Umbilical cord (tissue), 2 donors: ENCODE measurements at places on chromosomes 11 and 22. TPM values are rescaled to one million over a fixed set of nuclear protein-coding genes. Genes with fewer than 3 reads are reported as not detected.

GRCh38 chr11:19822531-19822930, 109.9 kb downstream of the NAV2 start:
- DNase-seq, result no peak

- DNase-seq, result no peak
Observed at GRCh38 chr22:39303358-39303757, 16.1 kb downstream of the RPL3 start.

- no peak for DNase-seq
Observed at GRCh38 chr11:104844451-104844850, 53.8 kb downstream of the CASP12 start.

DNA sequence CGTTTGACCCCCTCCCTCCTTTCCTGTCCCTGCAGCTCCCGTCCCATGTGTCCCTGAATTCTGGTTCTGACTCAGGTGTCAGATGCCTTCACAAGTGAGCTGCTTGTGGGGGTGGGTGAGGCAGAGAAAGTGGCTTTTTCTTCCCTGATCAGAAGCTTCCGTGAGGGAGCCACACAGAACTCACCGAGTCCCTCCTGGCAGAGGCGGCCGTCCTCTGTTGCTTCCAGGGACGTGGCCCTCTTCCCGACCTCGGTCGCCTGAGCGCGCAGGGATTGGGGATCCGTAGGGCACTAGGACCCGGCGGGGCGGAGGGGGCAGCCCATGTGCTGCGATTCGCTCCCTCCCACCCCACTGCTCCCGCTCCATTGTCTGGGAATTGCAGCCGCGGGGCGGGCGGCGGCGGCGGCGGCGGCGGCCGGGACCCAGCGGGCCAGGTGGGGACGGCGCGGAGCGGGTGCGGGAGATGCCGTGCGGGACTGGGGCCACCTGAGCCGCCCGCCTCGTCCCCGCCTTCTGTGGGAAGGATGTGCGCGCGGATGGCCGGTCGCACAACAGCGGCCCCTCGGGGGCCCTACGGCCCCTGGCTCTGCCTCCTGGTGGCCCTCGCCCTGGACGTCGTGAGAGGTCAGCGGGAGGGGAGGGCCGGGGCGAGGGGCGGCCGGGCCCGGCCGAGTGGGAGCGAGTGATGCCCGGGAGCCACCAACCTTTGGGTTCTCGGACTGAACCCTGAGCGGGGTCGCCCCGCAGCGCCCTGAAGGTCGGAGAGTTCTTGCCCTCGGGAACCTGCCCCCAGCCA, at the start of gene TMEM132A:
TSS of gene TMEM132A (plus strand) at position 351 of the 796 bp plus-strand sequence. CDS start at position 525, 174 bp downstream.
- peak; percentile 76 for DNase-seq

DNA sequence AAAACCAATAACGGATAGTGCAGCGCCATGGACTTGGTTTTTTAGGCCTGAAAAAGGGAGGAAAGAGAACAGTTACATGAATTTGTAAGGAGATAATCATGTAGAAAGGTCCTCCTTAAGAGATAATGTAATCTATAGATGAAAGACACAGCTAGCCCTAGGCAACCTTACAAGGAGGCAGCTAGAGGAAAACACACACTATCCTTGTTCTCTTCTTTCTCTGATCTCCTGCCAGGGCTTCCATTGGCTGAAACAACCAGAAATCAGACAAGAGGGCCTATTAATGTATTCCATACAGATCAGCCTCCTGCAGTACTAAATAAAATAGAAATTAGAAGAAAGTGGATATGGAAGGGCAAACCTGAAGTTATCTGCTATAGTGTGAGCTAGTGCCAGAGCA, 53.0 kb downstream of the KCNA4 start:
- peak; percentile 71 for DNase-seq

The HEPHL1 gene
- 0.96 TPM for total RNA-seq

DNA sequence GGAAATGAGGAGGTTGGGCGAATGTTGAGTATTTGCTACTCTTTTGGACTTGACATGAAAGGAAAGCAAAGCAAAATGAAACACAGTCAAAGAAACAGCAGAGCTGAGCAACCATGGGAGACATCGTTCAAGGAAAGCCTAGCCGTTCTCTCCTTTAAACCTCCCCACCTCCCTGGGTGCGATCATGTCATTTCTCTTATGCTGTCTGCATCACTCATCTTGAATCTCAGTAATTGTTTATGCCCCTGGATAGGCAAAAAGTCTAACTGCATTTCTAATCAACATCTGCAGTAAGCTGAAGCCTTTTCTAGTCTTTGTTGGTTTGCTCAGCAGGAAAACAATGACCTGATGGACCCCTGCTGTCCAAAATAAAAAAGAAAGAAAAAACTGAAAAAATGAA, 107.0 kb downstream of the MSANTD4 start:
- DNase-seq, result no peak

The KDM4D gene
- total RNA-seq, result 6.0 TPM

DNA sequence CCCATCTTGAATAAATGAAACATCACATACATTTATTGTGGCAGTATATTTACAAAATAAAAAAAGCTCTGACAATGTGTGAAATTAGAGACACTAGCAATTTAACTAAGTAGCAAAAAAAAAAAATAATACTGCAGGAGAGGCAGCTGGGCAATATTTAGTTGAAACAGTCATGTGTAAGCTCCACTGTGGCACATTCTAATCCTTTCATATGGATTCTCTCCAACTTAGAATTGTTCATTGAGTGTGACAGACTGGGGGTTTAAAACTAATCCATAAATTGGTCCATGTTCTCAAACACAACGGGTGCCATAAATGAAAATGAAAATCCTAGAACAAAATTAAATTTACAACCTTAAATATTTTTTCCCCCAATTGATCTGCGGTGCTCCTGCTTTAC, 302.1 kb downstream of the CADM1 start:
- no peak for DNase-seq

- no peak for DNase-seq
Observed at GRCh38 chr11:127042445-127042844, 41.9 kb upstream of the KIRREL3 start.

DNA sequence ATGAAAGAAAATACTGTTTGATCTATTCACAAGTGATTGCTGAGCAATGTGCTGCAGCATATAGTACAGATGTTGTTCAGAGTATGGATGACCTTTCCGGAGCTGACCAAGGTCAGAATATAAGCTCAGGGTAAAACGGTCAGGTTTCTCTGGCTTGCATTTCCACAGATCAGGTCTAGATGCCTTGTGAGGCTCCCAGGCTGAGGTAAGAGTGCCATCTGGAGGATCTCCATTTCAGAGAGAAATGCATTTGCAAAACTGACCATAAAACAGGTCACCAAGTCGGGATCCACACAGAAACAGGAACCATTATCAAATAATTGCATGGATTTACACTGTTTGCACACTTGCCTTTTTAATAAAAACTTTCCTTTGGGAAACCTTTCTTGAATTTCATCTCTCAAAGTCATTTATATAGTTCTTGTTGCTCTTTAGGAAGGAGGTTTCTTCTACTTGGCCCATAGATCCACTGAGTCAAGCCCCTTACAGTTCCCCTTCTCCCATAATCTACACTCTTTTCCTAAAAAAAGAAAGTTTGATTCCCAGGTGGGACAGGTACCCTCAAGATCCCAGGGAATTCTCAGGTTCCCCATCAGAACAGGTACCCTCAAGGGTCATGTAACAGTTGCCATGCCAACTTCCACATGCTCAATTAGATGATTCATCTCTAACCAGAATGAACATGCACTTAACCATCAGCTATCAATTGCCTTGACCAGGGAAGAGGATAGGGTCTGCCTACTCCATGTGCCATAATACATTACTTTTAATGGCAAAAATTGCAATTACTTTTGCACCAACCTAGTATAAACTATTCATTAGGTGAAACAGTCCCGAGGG, 25.0 kb upstream of the TMPRSS5 start:
- peak; percentile 87 for DNase-seq

GRCh38 chr22:37419370-37419968, 7.8 kb downstream of the ELFN2 start:
- DNase-seq, result no peak

DNA sequence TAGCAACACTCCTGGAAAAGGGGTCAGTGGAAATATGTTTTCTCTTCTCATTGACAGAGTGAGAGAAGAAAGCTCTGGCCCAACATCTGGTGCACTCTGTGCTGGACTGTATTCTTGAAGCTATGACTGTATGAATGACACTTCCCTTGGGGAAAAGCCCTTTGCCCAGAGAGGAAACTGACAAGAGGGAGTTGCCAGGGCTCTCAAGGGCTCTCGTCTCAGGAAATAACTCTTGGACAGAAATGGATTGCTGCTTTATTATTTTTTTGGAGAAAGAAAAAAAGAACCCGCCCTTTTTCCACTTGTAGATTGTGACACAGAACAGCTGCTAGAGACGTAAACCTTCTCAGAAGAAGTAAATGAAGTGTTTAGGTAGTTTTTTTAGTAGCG, 11.4 kb downstream of the ETS1 start:
- peak; percentile 75 for DNase-seq

DNA sequence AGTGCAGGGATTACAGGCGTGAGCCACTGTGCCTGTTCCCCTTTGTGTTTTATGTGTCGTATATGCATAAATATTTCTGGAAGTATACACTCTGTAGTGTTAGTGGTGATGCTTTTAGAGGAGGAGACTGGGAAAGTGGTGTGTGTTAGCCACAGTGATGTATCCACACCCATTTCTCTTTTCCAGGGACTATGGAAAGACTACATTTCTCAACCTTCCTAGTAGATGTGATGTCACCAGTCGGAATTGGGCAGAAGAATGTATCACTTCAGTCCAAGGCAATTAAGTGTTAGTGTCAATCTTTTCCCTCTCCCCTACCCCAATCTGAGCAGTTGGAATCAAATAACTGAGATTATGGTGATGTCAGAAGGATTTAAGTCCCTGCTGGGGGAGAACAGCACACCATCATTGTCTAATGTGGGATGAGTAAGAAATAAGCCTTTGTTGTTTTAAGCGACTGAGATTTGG, 5.8 kb upstream of the ATG16L2 start:
- DNase-seq, result no peak

The TOMT gene
- not detected for total RNA-seq

- DNase-seq, result peak; percentile 50
Observed at GRCh38 chr22:21657360-21658032, 8.3 kb upstream of the PPIL2 start.

DNA sequence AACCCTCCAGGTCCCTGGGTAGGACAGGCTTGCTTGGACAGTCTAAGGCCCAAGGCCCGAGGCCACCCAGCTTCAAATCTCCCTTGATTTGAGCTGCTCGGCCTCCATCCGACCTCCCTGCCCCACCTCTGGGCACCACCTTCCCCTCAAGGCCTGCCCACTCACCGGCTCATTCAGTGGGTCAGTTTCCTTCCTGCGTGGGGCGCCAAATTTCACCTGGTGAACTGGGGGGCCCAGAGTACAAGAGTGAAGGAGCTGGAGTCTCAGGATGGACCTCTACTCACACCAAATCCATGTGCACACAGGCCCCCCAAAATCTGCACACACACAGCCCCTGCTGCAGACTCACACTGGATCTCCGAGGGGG, 3.8 kb downstream of the MAP4K2 start:
- DNase-seq, result no peak
